IMR-90 (cell line): ENCODE measurements at places on chromosomes 6 and 20. TPM values are rescaled to one million over a fixed set of nuclear protein-coding genes. Genes with fewer than 3 reads are reported as not detected.
A peak's percentile ranks its signal among the peaks of the same experiment; 100 is the strongest.

DNA sequence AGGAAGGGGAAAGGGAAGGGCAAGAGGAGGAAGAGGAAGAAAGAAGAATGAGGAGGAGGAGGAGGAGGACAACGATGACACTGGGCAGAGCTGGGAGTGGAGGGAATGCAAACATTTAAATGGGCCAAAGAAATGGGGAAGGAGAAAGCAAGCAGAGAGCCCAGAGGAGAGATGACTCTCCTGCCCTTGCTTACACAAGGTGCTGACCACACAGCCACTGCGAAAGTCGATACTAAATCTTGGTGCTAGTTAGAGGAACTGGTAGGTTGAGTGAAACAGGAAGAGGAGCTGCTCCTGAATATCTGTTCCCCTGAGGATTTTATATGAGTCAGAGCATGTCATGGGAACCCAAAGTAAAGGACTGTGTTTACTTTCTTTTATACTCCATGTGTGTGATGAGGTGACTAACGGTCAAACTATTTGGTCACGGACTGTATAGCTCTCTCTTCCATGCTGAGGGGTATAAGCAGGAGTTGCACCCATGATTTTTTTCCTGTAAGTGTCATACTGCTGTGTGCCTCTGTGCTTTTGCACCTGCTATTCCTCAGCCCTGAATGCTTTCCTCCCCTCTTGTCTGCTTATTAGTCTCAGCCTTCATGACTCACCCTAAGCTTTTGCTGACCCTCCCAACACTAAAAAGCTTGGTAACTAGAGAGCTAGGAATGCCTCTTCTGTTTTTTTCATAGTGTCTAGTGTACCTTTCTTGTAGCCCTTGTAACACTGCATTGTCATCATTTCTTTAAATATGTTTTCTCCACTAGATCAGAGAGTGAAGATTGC is 9.5 kb upstream of the PAQR8 start:
- peak overlapping the region; percentile 61 for H3K27ac ChIP-seq
- no peaks in the 10 kb centered on the region for H3K36me3 ChIP-seq
- H3K4me3 ChIP-seq = no peak overlapping the region; the same call in 1 of the 2 replicates
- peak; percentile 98 for DNase-seq
- H3K4me1 ChIP-seq = peaks cover 7% of the 10 kb centered on the region

The HSD17B8 gene
- total RNA-seq = 1.6 and 1.9 TPM in 2 replicates

DNA sequence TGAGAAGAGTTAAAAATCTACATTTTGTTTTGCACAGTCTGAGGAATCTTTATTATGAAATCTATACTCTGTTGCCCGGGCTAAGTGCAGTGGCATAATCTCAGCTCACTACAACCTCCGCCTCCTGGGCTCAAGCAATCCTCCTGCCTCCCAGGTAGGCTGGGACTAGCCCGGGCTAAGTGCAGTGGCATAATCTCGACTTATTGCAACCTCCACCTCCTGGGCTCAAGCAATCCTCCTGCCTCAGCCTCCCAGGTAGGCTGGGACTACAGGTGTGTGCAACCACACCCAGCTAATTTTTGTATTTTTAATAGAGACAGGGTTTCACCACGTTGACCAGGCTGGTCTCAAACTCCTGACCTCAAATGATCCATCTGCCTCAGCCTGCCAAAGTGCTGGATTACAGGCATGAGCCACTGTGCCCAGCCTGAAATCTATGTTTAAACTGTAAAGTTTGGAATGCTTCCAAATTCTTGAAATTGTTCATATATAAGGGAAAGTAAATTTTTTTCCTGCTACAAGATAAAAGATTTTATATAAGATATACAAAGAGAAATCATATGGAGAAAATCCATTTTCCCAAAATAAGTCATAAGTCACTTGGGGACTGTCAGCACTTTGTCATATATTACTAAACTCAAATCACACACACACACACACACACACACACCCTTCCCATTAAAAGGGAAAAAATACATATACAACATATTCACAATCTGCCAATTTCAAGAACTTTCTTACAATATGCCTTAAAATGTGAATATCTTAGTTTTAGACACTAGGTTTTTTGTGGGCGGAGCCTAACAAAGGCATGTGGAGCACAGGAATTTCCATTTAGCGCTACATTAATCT is 19.4 kb downstream of the PTPRK start:
- no peak overlapping the region for H3K4me3 ChIP-seq
- H3K4me1 ChIP-seq = peaks cover 10% of the 10 kb centered on the region
- no peaks in the 10 kb centered on the region for H3K36me3 ChIP-seq
- H3K27ac ChIP-seq = no peak overlapping the region

DNA sequence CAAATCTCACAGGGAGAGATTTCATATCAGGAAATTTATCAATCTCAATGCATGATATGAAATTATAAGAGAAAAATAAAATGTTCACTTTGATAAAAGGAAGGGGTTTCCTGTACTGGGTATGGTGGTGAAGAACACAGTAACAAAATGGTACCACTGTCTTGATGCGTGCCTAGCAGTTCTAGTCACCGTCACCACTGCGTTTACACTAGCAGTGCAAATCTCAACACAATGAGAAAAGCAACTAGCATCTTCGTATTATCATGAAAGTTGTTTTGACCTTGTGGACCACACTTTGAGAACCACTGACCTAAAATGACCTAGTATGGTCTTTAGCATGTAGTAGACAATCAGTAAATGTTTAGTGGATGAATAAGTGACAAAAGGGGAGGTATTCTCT is 68.4 kb upstream of the ADGRF4 start:
- H3K36me3 ChIP-seq = no peaks in the 10 kb centered on the region
- H3K4me3 ChIP-seq = no peak overlapping the region
- H3K27me3 ChIP-seq = no peaks in the 10 kb centered on the region
- H3K27ac ChIP-seq = no peak overlapping the region
- no peak for DNase-seq

The C20orf204 gene
- total RNA-seq = 0.18 and 0.28 TPM in 2 replicates
